ENCODE measurements at places on chromosomes 7 and 10.

DNA sequence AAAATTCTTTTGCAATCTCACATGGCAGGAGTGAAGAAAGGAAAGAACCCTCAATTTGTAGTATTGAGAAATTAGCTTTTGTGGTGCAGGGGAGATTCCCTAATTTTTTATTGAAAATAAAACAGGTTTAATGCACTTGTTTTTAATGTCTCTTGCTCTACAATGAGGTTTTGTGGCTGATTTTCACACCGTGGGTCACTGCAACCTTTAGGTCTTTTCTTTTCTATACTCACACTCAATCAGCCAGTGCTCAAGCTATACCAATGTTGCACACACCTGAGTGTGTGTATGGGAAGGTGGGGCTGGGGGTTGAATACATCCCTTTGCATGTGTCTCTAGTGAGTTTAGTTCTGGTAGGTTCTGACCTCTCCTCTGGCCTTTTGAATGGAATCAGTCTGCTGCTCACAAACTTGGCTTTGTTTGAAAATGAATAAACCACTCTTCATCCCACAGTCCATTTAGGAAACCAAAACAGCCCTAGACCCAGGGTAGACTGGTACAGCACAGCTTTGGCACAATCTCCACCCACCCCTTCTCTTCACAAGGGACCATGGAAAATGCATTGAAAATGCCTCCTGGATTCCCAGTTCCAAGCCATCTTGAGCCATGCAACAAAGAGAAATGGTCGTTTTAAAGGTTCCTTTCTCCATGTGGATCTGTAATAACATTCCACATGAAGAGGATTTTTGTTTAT is 411.5 kb downstream of the SFMBT2 start:
- no peak for DNase-seq

DNA sequence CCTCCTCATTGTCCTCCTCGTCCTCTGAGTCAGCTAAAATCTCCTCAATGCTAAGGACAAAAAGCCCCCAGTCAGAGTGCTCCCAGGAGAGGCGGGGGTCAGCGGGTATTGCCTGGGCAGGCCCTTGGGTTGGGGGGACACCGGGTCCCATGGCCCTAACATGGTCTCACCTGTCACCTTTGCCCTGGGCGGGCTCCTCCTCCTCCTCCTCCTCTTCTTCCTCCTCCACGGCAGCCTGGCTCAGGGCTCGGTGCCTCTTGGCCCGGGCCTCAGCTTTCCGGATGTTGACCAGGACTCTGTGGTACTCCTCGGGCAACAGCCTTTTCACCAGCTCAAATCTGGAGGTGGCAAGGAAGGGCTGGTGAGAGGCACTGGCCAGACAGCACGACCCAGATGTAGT is 32.0 kb upstream of the FRAT2 start:
- no peak for DNase-seq

GRCh38 chr10:101214446-101215396 is 14.5 kb downstream of the LBX1 start:
- DNase-seq: peak; percentile 97

DNA sequence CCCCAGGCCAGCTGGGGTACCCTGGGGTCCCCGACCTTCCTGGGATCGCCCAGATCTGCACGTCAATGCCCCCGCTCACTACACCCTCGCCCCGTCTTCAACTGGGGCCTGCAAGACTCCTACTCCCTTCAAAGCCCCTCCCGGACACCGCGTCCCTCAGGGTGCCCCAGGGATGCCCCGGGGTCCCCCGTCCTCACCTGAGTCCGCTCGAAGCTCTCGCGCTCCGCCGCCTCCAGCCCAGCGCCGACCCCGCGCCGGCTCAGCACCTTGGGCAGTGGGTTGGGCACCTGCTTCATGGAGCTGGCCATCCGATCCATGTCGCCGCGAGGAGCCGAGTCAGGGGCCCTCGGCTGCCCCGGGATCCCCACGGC is at the start of gene HIP1:
Gene HIP1 (minus strand): TSS at position 338 of the 371 bp plus-strand sequence. CDS start 21 bp downstream, at position 317.
- DNase-seq: no peak

GRCh38 chr7:38548605-38549004 is 82.6 kb downstream of the AMPH start:
- no peak for DNase-seq

All from SJCRH30 (cell line).